ENCODE measurements at places on chromosomes 5 and 9. TPM values are rescaled to one million over a fixed set of nuclear protein-coding genes. Genes with fewer than 3 reads are reported as not detected.

The LHX2 gene
- 0.50 TPM for total RNA-seq

The EIF4EBP3 gene
- 9.8 TPM for total RNA-seq

The ARHGEF37 gene
- total RNA-seq, result 1.1 TPM

The C1QTNF3 gene
- total RNA-seq, result 2.1 TPM

The NTRK2 gene
- 0.05 TPM for total RNA-seq

DNA sequence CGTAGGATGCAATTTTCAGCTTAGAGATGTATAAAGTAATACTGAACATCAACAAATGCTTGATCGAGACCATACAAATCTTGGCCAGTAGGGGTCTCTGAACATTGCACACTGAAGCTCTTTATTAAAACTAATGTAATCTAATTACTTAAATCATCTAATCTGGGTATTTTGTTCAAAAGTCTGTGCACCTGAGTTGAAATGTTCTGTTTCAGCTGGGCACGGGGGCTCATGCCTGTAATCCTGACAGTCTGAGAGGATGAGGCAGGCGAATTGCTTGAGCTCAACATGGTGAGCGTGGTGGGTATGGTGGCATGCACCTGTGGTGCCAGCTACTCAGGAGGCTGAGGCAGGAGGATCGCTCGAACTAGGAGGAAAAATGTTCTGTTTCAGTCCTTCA lies 41.0 kb downstream of the ESM1 start:
- no peak for DNase-seq
- H3K27ac ChIP-seq, result no peak overlapping the region
- no peak overlapping the region for H3K4me3 ChIP-seq
- H3K4me1 ChIP-seq, result peaks cover 12% of the 10 kb centered on the region
- no peaks in the 10 kb centered on the region for H3K36me3 ChIP-seq

DNA sequence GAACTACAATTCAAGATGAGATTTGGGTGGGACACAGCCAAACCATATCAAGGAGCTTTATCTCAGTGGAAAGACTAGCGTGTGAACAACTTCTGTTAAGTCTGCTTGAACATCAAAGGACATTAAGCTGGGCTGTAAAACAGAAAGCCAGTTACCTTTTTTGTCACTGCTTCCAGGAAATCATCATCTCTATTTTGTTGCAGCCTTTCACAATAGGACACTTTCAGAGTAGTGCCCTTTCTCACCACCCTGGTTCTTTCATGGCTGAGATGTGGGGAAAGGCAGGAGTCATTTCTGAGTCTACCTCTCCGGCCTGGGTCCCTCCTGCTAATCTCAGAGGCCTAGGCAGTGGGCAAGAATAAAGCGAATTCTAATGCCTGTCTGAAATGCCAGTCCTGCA lies 96.2 kb upstream of the PPP1R2B start:
- no peaks in the 10 kb centered on the region for H3K27me3 ChIP-seq
- H3K36me3 ChIP-seq, result no peaks in the 10 kb centered on the region
- H3K27ac ChIP-seq, result no peak overlapping the region
- DNase-seq, result no peak
- peaks cover 2% of the 10 kb centered on the region for H3K4me1 ChIP-seq

DNA sequence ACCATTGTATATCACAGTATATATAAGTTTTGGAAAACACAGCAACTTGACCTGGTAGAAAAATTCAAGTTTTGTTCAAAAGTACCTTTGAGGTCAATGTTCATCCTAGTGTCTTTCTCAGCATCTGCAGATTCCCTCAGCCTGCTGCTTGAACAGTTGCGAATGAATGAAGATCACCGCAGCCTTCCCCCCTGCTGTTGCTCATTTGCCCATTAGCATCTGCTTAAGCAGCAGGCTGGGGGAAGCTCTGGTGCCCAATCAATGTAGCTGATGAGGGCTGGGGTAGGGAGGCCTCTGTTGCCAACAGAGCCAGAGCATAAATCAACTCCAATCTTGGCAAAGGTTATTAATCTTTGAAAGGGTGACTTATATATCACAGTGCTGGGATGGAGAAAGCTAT lies 586.5 kb upstream of the PTPRD start:
- no peaks in the 10 kb centered on the region for H3K27me3 ChIP-seq
- no peak overlapping the region for H3K27ac ChIP-seq
- H3K4me3 ChIP-seq, result no peak overlapping the region
- H3K36me3 ChIP-seq, result no peaks in the 10 kb centered on the region
- H3K4me1 ChIP-seq, result peaks cover 8% of the 10 kb centered on the region

- H3K36me3 ChIP-seq, result peaks cover 24% of the 10 kb centered on the region
- no peak for DNase-seq
- H3K4me1 ChIP-seq, result peaks cover 3% of the 10 kb centered on the region
- no peak overlapping the region for H3K4me3 ChIP-seq
These were observed 528.8 kb downstream of the CSNK1G3 start for GRCh38 chr5:124040799-124041198.

DNA sequence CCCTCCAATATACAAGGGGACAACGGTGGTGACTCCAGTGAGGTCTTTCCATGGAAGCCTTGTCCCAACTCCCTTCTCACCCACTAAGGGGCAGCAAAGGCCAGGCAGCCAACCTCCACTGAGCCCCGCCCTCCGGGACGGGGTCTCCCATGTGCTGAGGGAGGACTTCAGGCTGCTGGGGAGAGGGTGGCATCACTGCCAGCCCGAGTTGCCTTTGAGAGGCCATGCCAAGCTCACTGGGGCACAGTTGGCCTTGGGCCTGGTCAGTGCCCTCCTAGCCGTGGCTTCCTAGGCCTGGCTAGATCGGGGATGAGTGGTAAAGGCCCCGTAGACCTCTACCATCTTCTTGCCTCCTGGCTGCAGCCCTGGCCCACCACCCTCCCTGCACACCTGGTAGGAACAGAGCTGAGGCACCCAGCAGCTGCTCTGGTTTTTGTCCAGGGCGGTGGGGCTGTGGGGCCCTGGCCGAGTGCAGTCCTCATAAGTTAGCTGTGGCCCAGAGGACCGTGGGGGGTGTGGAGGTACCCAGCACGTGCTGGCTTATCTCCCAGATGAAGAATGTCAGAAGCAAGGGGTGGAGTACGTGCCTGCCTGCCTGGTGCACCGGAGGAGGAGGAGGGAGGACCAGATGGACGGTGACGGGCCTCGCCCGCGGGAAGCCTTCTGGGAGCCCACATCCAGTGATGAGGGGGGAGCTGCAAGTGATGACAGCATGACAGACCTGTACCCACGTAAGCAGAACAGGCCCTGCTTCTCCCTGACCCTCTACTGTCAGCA lies 3.2 kb downstream of the SURF2 start:
- peak; percentile 56 for DNase-seq
- H3K36me3 ChIP-seq, result peaks cover 45% of the 10 kb centered on the region
- H3K4me3 ChIP-seq, result 0 out of 2 replicates have a peak overlapping the region, but pooled peaks have one; percentile 4
- peaks cover 16% of the 10 kb centered on the region for H3K4me1 ChIP-seq
- H3K27me3 ChIP-seq, result no peaks in the 10 kb centered on the region
- no peak overlapping the region for H3K27ac ChIP-seq

DNA sequence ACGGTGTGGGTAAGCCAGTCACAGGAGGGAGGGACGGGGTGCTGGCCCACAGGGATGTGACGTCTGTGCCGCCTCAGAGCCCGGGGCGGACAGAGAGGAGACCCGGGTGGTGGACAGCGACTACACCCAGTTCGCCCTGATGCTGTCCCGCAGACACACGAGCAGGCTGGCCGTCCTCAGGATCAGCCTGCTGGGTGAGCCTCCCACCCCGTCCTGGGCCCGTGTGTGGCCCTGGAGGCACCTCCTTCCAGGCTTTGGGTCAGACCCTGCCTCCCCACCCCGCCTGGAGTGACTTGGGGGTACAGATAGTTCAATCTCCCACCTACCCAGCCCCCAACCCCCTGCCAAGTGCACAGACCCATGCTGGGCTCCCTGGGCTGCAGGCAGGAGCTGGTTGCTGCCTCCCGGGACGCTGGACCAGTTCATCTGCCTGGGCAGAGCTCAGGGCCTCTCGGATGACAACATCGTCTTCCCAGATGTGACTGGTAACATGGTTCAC lies 1.7 kb downstream of the LCN12 start:
- no peaks in the 10 kb centered on the region for H3K36me3 ChIP-seq
- no peaks in the 10 kb centered on the region for H3K4me1 ChIP-seq
- H3K27me3 ChIP-seq, result no peaks in the 10 kb centered on the region

DNA sequence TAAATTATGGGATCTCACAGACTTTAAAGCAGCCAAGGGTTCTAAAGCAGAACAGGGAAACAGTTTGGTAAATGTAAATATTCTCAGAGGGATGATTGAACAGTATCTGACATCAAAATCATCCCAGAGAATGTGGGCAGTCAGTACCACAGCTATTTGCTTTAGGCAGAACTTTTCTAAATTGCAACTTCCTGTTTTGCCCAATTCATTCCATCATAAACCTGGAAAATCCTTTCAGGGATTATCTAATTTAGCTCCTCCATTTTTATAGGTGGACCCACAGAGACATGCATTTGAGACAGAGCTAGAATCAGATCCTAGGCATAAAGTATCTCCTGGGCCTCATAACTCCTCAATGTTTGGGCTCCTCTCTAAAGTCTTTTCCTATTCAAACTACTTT lies 12.4 kb downstream of the NR6A1 start:
- no peaks in the 10 kb centered on the region for H3K27me3 ChIP-seq
- H3K36me3 ChIP-seq, result no peaks in the 10 kb centered on the region
- peak overlapping the region; percentile 65 for H3K4me3 ChIP-seq
- DNase-seq, result no peak

GRCh38 chr5:59709846-59710245 lies 183.7 kb downstream of the PDE4D start:
- H3K4me3 ChIP-seq, result peak overlapping the region; percentile 43
- no peak for DNase-seq
- H3K27me3 ChIP-seq, result no peaks in the 10 kb centered on the region
- peaks cover 23% of the 10 kb centered on the region for H3K36me3 ChIP-seq

GRCh38 chr9:124769549-124770358 lies 1.4 kb downstream of the NR6A1 start:
- peaks cover 57% of the 10 kb centered on the region for H3K4me1 ChIP-seq
- H3K4me3 ChIP-seq, result peak overlapping the region; percentile 85
- H3K27me3 ChIP-seq, result no peaks in the 10 kb centered on the region
- H3K36me3 ChIP-seq, result no peaks in the 10 kb centered on the region
- H3K27ac ChIP-seq, result peak overlapping the region; percentile 84

- H3K36me3 ChIP-seq, result no peaks in the 10 kb centered on the region
- peaks cover 41% of the 10 kb centered on the region for H3K27me3 ChIP-seq
- H3K27ac ChIP-seq, result no peak overlapping the region
- DNase-seq, result no peak
These were observed 493 bp downstream of the P4HA2 start for GRCh38 chr5:132227235-132227484.

DNA sequence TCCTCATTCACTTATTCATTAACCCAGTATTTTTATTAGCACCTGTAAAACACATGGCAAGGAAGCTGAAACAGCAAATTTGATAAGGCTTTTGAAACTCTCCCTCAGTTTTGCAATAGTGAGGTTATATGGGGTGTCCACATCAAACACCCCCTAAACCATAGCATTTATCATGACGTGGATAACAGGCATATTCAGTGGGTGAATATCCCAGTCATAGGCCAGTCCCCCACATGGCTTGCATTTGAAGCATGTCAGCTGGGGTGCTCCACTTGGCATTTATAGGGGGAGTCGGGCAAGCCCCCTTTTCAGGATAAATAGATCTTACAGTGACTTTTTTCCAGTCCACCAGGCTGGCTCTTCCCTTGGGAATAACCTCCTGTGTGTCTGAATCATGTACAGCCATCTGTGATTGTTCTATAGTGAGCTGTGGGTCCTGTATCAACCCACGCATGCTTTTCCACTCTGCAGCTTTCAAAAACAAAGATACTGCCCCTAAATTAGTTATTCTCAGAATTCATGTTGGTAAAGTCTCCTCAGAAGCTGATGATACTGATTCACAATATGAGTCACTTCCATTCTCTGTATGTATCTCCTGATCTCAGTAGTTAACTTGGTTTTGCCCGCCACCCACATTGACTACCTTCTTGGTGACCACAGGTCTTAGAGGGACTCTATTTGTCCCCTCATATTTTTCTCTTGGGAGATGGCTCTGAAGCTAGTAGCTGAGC lies 84.4 kb upstream of the SPIN1 start:
- H3K4me1 ChIP-seq, result peaks cover 5% of the 10 kb centered on the region
- H3K27ac ChIP-seq, result no peak overlapping the region
- H3K4me3 ChIP-seq, result no peak overlapping the region
- H3K27me3 ChIP-seq, result no peaks in the 10 kb centered on the region
- H3K36me3 ChIP-seq, result no peaks in the 10 kb centered on the region

GRCh38 chr9:32899181-32899580 lies 102.2 kb downstream of the APTX start:
- no peaks in the 10 kb centered on the region for H3K27me3 ChIP-seq
- no peak for DNase-seq
- no peak overlapping the region for H3K27ac ChIP-seq
- no peak overlapping the region for H3K4me3 ChIP-seq
- H3K4me1 ChIP-seq, result peaks cover 6% of the 10 kb centered on the region
- no peaks in the 10 kb centered on the region for H3K36me3 ChIP-seq

- H3K36me3 ChIP-seq, result no peaks in the 10 kb centered on the region
- DNase-seq, result no peak
- H3K27me3 ChIP-seq, result no peaks in the 10 kb centered on the region
- H3K4me3 ChIP-seq, result no peak overlapping the region
- H3K27ac ChIP-seq, result no peak overlapping the region
These were observed 14.1 kb downstream of the PRRX2 start for GRCh38 chr9:129679537-129679936.

Measured in WTC11 (cell line).